ENCODE measurements at places on chromosomes 12 and 14.

DNA sequence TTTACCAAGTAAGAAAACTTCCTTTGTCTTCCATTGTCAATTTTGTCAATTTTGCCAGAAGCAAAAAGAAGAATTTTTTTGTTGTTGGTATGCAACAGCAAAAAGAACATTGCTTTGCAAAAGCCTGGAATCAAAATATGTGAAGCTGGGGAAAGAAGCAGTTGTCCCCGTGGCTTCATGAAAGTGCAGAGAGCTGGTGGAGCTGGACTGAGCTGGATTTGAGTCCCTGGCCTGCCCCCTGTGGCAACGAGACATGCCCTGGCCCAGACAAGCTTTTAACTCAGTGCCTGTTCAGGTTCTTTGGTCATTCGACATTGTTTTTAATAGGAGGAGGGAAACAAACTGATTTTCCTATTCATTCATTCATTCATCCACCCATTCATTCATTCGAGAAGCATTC, 70.3 kb downstream of the SLC15A4 start:
- no peak for DNase-seq

DNA sequence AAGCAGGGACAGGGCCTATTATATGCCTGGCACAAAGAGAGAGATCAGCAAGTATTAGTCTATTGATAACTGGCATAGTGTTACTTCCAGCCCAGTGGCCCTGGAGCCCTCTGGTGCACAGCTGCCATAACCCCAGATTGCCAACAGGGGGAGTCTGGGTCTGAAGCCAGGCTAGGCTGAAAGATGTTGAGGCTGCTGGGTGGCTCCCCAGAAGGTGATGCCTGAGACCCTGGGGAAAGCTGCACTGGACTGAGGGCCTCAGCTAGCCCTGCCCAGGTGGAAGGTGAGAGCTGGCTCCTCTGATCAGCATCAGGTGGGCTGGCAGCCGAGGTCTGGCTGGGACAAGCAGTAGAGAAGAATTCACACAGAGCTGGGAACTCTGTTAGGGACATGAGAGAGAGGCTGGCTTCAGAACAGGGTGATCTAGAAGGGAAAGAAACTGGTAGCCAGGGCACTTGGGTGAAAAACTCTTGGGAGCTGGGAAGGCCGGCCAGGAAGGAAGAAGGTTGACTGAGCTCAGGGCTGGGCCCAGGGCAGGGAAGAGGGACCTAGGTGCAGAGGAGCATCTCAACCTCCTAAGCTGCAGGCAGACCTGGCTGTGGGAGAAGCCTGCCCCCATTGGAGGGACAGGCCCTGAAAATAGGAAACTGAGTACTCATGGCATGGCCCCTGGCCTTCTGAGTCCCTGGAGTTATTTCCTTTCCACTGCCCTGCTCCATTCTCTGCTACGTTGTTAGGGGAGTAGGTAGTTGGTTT, 3.9 kb downstream of the GZMH start:
- DNase-seq = peak; percentile 48

DNA sequence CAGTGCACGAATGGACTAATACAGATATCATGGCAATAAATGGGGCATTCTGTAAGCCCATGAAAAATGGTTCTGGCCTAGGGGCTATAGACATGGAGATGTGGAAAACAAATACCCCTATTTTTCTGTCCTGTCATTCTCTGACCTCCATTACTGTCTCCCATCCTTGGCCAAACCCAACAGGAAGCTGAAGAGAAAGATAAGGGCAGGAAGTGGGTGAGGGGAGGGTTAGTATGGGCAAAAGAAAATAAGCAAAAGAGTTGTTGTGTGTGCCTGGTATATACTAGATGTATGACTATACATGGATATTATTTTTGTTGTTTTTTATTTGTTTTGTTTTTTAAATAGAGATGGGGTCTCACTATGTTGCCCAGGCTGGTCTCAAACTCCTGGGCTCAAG, 339.3 kb downstream of the PCNX1 start:
- DNase-seq = no peak

DNA sequence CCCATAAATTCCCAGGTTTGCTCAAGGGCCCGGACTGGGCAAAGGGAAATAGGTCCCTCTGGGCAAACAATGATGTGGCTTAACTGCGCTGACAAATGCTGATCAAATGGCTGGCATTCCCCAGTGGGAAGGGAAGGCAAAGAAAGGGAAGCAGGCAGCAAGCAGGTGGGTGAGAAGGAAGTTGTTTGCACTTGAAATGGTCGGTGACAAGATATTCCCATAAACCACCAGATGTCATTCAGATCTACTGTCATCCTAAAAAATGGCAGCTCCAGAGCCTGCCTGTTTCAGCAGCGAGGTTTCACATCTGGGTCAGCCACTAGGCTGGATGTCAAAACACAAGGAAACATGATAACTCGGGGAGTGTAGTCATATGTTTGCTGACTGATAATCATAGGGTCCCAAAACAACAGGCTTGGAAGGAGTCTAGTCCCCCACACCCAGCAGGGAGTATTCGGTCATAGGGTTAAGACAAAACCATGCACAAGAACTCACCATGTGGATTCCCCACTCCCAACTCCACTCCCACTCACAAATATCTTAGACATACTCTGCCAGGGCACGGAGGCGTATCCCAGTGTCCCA, 37.9 kb upstream of the MDM1 start:
- no peak for DNase-seq

DNA sequence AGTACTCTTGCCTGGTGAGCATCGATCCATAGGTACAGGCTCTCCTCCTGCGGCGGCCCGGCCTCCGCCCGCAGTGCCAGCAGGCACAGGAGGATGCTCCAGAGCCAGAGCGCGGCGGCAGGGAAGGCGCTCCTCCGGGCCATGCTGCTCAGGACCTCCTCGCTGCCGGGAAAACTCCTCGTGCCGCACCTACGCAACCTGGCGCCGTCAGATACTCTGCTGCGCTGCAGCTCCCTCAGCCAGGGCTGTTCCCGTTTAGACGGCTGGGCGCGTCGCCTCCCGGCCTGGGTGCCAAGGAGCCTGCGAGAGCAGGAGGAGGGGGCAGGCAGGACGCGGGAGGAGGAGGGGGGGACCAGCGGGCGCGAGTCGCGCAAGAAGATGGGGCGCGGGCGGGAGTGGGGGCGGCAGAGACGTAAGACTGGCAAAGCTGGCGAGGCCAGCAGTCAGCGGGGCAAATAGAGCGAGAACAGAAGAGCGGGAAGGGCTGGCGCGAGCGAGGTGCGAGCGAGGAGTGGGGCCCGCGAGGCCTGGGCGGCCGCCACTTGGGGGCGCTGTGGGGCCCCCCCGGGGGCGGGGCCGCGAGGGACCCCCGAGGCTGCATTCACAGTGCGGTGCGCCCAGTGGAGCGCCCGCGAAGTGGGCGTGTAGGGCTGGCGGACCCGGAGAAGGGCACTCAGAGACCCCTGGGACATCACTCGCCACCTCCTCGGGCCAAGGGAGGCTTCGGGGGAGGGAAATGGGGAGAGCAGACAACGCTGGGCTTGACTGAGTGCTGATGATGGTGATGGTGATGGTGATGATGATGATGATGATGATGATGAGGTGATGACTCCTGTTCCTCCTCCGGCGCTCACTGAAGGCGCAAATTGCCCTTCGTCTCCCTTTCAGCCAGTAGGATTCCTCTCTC, at the start of gene WIF1:
Gene WIF1 (minus strand): TSS at position 257 of the 907 bp plus-strand sequence. CDS start 114 bp downstream, at position 143.
- DNase-seq = peak; percentile 4

DNA sequence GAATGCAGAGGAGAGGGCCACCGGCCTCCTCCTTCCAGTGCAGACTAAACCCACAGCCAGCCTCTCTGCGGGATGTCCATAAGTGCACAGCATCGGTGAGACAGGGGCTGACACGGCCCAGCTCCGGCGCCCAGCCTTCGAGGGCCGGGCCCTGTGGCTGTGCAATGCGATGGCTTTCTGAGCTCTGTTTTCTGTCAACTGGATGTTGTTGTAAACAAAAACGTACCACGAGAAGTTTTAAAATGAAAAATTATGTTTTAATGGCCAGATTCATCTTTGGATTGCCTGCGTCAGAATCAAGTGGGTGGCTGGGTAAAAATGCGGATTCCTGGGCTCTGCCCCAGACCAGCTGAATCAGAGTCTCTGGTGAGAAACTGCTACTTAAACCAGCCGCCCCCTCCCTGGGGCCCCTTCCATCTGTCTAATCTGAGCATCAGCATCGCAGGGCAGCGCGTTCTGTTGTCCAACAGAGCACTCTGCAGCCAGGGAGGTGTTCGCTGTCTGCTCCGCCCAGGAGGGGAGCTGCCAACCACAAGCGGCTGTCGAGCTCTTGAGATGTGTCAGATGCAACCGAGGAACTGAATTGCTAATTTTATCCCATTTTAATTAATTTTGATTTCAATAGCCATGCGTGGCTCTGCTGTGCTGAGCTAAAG, 133.4 kb downstream of the RFLNA start:
- no peak for DNase-seq

- DNase-seq = no peak
These were observed 243.0 kb upstream of the TMTC1 start for GRCh38 chr12:30026621-30027234.

DNA sequence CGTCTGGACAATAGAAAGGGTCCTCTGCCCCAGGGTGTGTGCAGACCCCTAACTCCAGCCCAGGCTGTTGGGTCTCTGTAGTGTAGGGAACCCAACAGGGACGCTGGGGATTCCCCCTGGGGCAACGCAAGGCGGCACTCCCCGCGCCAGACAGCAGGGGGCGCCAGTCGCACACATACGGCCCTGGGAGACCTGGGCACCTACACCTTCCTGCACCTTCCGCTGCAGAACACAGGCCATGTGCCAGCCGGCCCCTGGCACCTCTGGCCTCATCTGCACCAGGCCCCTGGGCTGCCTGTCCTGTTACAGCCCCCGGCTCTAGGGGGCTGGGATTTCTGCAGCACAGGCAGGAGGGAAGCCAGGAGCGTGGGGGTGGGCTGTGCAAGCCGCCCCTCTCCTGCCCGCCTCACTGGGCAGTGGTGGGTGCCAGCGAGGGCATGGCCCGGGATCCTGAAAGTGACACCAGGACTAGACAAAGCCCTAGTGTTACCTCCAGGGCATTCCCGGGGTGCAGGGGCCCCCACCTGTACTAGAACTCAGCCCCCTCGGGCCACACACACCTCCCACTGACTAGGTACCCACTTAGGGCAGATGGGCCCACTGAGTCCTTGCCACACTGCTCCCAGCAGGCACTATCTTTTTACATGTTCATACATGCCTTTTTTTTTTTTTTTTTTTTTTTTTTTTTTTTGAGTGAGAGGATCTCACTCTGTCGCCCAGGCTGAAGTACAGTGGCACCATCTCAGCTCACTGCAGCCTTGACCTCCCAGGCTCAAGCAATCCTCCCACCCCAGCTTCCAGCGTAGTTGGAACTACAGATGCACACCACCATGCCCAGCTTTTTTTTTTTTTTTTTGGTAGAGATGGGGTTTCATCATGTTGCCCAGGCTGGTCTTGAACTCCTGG, 37.5 kb downstream of the CCNK start:
- DNase-seq = peak; percentile 73

- DNase-seq = no peak
These were observed 58.8 kb upstream of the SLC24A4 start for GRCh38 chr14:92264195-92264594.

DNA sequence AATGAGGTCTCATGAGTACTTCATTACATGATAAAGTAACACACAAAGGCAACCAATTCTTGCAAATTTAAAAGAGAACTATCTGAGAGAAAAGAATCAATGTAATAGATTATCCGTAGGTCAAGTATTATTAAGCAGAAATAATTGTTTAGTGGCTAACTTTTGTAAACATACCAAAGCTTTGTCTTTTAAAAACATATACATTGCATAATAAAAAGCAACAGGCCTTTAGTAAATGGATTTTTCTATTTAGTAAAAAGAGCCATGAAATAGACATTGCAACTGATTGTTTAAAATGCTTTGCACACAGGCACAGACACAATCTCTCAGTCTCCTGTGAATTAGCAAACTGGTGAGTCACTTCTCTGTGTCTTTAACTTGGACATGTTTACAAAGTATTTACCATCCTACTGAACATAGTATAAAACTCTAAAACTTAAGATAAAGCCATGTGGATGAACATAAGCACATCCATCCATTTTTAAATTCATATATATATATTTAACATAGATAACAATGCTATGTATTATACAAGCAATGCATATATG, 518.7 kb upstream of the MGAT4C start:
- DNase-seq = no peak

DNA sequence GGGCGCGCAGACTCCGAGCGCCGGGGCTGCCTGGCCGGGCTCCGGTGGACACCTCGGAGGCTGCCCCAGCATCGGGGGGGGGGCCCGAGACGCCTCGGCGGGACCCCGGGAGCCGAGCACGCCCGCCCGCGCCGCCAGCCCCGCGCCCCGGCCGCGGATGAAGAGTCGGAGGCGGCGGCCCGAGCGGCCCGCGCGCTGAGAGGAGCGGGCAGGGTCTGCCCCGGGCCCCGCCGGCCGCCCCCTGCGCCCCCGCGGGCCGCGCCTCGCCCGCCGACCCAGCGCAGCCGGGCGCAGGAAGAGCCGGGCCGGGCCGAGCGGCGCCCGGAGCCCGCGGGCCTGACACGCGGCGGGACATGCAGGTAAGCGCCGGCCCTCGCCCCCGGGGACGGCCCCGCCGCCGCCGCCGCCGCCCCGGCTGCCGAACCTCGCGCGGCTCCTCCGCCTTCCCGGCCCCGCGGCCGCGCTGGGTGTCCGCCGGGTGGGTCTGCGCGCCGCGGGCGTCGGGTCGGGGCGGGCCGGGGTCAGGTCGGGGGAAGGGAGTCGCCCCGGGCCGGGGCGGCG, 63.7 kb downstream of the FBXL14 start:
- no peak for DNase-seq

GRCh38 chr12:122659579-122659978, 43.6 kb downstream of the HCAR2 start:
- no peak for DNase-seq

GRCh38 chr12:127928615-127929571, 338.1 kb upstream of the TMEM132C start:
- no peak for DNase-seq

- DNase-seq = no peak
These were observed 27.7 kb upstream of the HIGD1C start for GRCh38 chr12:50924439-50925341.

DNA sequence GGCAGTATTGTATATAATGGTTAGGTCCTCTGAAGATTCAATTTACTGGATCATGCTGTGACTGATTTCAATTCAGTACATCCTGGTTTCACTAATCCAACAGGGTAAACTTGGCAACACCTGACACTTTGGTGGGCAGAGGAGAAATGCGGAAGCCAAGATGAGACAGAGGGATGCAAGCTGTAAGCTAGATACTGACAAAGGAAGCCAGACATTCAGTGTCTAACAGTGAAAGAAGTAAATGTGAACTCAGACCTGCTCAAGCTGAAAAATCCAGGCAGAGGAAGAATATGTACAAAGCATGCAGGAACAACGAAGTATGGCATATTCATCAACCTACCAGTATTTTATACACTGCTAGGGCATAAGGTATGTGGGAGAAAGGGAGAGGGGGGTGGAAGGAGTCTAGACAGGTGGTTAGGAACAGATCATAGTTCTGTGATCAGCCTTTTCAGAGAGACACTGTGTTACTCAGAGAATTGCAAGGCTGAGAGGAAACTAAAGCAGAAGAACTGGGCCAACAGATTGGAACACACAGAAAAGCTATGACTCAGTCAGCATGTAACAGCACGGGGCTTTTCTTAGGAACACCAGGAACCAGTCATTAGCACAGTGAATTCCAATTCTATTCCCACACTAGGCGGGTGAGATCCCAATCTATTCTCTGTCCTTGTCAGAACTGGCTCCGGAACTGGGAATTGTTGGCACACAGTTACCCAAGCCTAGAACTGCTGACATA, 40.3 kb downstream of the NELL2 start:
- no peak for DNase-seq

GRCh38 chr12:53347905-53348304, 11.8 kb upstream of the SP7 start:
- DNase-seq = no peak

All from activated CD4-positive, alpha-beta T cell treated with anti-CD3 and anti-CD28 coated beads for 24 hours (primary cell).